ENCODE measurements at places on chromosomes 7 and 10.

DNA sequence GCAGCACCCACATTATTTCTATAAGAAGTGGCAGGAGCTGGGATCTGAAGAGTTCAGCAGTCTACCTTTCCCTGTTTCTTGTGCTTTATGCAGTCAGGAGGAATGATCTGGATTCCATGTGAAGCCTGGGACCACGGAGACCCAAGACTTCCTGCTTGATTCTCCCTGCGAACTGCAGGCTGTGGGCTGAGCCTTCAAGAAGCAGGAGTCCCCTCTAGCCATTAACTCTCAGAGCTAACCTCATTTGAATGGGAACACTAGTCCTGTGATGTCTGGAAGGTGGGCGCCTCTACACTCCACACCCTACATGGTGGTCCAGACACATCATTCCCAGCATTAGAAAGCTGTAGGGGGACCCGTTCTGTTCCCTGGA is 874 bp upstream of the RBP3 start:
- no peak for DNase-seq

DNA sequence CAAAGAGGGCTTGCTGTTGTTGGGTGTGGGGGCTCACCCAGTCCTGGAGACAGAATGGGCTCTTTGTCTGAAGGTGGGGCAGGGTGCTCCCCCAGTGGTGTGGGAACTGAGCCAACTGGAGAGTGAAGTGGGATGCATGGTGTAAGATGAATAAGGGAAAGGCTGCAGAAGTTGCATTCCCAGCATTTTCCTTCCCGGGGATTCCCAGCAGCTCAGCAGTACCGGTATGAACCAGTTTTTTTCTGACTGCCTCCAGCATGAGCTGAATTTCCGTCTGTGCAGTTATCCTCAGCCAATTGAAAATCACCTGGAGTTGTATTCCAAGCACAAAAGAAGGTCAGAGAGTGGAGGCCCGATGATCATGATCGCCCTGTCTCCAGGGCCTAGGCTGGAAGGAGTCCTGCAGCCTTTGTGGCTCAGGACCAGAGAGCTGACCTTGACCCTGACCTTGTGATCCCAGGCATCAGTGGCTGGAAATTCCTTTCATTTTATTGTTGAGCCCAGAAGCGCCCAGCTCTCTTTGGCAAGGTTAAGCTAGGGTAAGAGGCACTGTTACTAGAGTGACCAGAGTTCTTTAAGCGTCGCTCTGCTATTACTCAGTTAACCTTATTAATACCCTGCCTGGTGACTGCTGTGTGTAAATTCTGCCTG is 33.4 kb downstream of the OGDH start:
- DNase-seq = no peak

- DNase-seq = no peak
Measured at GRCh38 chr10:59706851-59707797, 2.5 kb downstream of the SLC16A9 start.

GRCh38 chr10:115977855-115978254 is 295.2 kb downstream of the GFRA1 start:
- no peak for DNase-seq

GRCh38 chr7:51471981-51472296 is 155.3 kb upstream of the COBL start:
- no peak for DNase-seq

DNA sequence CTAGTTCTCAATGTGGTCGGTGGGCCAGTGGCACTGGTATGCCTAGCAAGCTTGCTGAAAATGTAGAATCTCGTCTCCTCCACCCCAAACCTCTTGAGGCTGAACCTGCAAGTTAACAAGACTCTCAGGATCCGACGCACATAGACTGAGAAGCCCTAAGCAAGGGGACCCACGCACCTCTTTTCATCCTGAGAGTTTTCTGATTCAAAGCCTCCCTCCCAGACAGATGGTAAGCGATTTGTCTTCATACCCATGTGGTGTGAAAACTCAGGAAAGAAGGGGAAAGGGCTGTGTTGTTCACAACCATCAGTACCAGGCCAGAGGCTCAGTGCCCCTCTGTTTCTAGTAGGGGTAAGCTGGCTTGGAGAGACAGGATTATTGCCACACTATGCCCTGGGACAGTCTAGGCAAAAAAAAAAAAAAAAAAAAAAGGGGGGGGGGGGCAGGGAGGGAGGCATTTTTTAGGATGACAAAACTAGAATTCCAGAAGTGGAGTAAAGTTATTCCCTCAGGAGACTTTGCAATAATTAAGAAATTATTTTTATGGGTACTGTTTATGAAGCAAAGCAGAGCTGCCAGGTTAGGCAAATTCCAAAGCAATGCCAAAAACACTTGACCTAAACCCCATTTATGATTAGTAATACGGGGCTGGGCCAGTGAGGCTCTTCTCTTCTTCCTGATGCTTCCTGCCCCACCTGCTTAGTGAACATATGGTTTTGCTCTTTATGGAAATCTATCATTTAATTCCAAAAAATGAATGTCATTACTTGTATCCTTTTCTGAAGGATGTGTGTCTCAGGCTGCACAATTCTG is 117.6 kb upstream of the PDLIM1 start:
- DNase-seq = no peak

DNA sequence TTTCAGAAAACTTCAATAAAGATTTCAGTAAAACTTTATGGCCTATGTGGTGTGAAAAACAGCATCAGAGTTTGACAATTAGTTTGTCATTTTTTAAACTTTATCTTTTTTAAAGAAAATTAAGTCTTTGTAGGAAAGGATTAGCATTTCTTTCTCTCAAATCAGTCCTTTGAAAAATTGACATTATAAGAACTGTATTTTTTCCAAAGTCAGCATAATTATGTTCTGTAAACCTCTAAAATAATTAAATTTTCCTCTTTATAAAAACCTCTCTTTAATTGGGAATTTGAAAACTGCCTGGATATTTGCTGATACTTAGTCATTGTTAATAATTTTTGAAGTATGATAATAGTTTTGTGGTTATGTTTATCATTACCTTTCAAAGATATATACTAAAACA is 226.7 kb upstream of the KAT6B start:
- DNase-seq = no peak

DNA sequence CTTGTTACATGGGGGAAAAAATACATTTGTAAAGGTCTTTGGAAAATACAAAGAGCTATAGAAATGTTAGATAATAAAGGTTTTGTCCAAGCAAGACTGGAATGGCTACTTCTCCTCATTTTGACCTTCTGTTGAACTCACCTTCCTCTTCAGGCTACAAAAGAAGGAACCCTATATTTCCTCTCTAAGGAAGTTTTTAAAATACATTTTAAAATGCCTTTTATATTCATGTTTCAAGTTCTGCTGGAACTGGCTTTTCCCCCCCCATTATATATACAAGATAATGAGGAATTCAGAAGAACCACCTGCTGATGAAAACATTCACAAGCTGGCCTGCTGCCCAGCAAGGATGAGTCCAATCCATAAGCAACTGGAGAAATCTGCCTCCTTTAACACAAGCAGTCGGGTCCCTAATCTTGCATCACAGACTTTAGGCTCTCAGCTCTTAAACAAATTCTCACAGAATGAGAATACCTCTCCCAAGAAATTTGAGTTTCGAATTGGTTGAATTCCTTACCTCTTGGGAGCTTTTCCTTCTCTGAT is 44.6 kb downstream of the MTERF1 start:
- DNase-seq = no peak

DNA sequence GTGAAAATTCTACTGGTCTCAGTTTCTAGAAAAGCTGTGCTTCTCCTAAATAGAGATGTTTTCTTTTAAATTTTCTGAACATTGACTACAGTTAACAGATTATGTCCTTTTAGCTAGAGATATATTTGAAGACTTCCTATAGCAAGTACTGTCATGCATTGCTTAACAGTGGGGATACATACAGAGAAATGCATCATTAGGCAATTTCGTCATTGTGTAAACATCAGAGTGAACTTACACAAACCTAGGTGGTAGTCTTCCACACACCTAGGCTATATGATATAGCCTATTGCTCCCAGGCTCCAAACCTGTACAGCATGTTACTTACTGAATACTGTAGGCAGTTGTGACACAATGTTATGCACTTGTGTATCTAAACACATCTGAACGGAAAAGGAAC is 28.5 kb downstream of the PIK3CG start:
- no peak for DNase-seq
